ENCODE measurements at places on chromosomes 13 and 19.

DNA sequence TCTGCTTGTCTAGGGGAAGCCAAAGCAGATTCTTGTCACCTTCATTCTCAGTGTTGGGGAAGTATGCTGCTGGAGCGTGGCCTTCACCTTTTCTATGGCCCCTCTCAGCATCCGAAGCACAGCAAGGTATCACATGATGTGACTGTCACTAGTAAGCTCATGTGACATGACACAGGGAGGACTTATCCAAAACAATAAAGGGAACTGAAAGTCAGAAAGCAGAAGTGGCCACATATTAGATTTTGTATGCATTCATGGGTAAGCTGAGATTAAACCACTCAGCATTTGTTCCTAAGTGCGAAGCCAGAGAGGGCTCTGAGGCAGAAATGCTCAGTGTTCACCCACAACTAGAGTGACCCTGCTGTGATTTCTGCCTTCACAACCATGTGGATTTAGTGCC lies 72.8 kb upstream of the PCDH8 start:
- DNase-seq: no peak

GRCh38 chr19:33161201-33161600 lies 29.3 kb downstream of the WDR88 start:
- DNase-seq: no peak

- DNase-seq: no peak
These were observed 55.8 kb upstream of the OBI1 start for GRCh38 chr13:78714717-78715116.

DNA sequence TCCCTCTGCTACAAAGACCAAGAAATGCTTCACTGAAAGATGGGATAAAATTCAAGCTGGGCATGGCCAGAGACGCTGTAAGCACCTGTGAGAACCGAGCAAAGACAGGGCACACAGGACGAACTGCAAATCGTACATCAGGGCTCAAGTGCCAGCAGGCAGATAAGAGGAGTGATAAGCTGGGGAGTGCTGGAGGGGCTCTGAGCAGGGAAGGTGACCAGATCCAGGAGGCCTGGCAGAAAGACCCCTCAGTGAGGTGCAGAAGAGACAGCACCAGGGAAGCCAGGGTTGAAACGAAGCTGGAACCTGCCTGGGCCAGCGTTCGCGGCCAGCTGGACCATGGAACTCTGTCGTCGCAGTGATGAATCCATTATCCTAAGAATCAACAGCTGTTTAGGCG lies 10.2 kb downstream of the RAB20 start:
- no peak for DNase-seq

DNA sequence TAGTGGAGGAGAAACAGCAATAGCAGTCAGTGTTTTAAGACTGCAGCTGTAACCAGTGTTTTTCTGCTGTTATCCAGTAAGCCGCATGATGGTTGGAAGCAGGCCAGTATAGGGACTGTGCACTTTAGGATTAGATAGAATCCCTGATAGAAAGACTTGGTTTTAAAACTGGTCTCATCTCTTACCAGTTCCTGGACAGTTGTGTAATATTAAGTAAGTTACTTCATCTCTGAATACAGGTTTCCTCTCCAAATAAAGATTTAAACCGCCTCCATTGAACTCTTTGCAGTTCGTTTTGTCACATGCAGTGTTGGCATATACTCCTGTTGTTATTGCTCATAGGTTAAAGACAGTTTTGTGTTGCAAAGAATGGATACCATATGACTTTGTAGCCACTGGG lies 25.6 kb downstream of the URI1 start:
- no peak for DNase-seq

GRCh38 chr13:55263045-55263444 lies 1877.7 kb upstream of the PRR20A start:
- DNase-seq: no peak

DNA sequence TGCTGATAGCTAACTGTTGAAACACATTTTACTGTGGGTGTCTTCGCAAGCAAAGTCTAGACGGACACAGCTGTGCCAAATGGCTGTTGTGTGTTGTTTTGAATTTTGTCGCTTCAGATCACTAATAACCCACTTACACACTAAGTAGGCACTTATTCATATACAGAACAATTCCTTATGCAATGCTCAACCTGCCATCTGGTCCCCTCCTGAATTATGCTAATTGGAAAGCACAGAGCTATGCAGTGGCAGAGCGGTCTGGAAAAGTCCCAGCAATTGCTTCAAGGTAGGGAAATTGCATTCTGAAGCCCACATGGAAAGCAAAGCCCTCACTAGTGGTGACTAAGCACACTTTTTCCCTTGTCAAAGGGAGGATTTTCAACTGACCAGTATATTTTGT lies 69.9 kb downstream of the C13orf42 start:
- DNase-seq: no peak

GRCh38 chr13:74575729-74576125 lies 441.5 kb upstream of the KLF12 start:
- DNase-seq: peak; percentile 72

GRCh38 chr19:17414097-17414496 lies 5.8 kb upstream of the MVB12A start:
- no peak for DNase-seq

GRCh38 chr13:43835701-43836100 lies 43.8 kb downstream of the CCDC122 start:
- no peak for DNase-seq

- DNase-seq: no peak
These were observed 1379.0 kb upstream of the MIR17HG start for GRCh38 chr13:89968470-89968869.

DNA sequence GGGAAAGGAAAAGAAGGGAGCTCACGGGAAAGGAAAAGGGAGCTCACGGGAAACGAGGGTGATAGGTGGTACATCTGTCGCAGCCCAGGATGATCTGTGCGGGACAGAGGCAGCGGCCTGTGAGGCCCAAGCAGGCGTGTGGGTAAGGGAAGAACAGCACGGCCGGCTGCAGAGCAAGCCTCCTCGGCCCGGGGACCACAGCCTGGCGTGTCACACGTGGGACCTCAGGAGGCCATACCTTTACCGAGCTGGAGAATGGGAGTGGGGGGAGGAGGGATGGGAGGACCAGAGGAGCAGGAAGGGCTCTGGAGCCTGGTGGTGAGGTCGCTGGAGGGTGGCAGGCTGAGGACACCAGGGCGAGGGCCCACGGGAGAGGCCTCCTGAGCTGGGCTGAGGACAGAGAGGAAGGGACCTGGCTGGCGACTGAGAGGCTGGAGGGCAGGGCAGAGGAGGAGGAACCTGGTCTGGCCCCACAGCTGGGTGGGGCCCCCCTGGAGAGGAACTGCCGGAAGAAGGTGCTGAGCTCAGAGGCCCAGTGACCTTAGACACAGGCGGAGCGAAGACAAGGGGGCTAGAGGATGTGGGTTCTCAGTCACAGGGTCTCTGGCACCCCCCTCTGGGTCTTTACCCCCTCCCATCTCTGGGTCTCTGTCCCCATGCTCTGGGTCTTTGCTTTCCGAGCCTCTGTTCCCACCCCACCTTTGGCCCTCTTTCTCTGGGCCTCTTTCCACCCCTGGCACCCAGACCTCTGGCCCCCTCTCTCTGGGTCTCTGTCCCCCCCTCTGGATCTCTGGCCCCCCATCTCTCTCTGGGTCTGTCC lies 2.9 kb upstream of the FTL start:
- peak; percentile 61 for DNase-seq

- DNase-seq: no peak
These were observed 5.5 kb upstream of the WTIP start for GRCh38 chr19:34475975-34476594.

DNA sequence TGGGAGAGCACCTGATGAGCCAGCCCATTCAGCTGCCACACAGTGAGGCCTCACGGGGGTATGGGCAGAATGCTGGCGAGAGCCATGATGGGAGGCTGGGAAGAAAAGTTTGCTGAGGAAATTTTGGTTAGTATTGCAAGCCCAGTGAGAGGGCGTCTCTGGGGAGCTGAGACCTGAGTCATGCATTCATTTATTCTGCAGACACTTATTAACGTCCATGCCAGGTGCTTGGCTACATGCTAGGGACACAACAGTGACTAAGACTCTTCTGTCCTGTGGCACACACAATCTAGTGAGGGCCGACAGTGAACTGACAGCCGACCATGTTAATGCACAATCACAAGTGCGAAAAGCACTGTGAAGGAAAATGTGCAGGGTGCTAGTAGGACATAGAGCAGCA lies 27.2 kb downstream of the WDR62 start:
- no peak for DNase-seq

DNA sequence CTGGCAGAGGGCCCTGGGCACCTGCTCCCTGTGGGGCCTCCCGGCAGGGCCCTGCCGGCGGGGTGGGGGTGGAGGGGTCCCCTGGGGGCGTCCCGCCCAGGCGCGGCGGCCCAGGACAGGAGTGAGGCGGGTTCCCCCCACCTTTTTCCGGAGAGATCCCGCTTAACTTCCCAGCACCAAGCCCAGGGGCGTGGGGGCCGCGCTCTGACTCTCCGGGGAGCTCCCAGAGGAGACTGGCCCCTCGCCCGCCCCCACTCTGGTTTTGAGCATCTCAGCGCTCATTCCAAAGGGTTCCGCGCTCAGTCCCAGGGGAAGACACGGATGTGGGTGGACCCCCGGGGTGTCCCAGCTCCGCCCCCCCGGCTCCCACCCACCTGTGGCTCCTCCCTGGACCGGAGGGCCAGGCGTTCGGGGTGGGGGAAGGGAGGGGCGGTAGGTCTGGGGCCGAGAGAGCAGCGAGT lies 476 bp downstream of the C2CD4C start:
- DNase-seq: no peak

DNA sequence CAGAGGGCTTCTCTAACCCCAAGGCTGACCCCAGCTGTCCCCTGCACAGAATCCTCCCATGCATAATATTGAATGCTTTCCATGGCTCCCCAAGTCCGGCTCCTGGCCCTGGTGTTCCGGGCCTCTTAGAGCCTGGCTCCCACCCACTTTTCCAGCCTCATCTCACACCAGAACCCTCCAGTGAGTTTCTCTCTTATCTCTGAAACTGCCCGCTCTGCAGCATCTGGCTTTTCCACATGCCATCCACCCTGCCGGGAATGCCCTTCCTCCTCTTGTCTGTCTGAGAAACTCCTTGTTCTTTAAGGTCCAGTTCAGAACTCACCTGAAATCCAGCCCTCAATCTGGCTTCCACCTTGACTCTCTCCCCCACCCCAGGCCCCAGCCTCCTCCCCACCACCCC lies 6.8 kb downstream of the SYNGR4 start:
- no peak for DNase-seq

DNA sequence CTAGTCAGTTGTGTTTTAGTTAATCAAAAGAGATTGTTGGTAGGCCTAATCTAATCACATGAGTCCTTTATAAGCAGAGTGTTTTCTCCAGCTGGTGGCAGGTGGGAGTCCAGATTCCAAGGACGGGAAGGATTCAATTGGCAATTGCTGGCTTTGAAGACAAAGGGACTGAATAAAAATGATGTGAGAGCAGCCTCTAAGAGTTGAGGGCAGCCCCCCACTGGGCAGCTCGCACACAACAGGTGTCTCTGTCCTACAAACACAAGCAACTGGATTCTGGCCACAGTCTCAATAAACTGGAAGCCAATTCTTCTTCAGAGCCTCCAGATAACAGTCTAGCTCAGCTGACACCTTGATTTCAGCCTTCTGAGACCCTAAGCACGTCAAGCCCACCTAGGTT lies 915.2 kb downstream of the PCDH9 start:
- DNase-seq: no peak

- DNase-seq: no peak
These were observed 24.6 kb downstream of the ZNF813 start for GRCh38 chr19:53492153-53492552.

- DNase-seq: no peak
These were observed 665 bp downstream of the ZNF497 start for GRCh38 chr19:58361900-58362271.

DNA sequence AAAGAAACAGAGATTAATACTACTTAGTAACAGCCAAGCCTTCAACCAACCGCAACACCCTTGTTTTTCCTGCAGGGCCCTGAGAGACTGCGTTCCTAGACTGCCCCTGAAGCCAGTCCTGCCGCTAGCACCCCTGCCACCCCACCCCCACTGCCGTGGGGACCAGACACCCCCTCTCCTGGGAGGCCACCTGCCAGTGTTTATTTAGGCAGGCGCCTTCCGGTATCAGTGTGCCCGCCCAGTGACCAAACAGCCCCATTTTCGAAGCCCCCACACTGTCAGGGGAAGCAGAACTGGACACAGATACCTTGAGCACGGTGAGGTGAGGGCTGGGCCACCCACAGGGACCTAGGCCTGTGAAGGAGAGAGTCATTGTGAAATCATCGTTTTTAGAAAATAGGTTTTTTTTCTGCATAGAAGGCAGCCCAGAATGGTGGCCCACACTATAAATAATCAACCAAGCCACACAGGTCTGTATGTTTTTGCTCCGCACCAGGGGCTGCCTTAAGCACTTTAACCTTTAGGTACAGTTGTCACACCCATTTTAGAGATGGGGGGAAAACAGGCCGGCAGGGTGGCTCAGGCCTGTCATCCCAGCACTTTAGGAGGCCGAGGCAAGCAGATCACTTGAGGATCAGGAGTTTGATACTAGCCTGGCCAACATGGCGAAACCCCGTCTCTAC lies 3.5 kb upstream of the TLE5 start:
- DNase-seq: no peak

DNA sequence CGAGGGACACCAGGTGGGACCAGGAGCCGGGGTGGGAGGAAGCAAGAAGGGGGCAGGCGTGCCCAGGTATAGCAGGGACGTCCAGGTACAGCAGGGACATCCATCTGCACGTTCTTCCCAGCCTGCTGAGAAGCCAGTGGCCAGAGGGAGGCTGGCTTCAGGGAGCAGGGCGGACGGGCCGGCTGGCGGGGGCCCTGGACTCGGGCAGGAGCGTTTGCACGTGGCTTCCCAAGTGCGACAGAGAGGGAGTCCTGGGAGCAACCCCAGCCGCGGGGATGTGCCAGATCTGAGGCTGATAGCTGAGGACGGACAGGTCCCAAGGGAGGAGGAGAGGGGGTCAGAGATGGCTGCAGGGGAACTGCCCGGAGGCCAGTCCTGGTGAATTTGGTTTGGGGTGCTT lies 36.7 kb downstream of the MYO9B start:
- no peak for DNase-seq

DNA sequence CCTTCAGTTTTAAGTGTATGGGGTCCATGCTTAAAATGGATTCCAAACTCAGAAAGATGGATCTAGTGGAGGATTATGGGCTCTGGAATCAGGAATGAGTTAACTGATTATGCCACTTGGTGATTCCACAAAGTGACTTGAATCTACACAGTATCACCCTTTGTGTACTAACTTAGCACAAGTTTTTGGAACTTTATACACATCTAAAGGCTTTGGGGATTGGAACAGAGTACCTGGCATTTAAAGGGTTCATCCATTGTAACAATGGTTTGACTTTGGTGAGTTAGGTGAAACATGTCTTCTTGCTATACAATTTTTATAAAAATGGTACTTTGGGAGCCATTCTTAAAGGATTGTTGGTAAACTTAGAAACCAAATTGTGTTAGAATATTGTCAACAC lies 1.1 kb downstream of the RPL21 start:
- no peak for DNase-seq

- DNase-seq: no peak
These were observed 442 bp upstream of the RFC3 start for GRCh38 chr13:33817513-33817900.

DNA sequence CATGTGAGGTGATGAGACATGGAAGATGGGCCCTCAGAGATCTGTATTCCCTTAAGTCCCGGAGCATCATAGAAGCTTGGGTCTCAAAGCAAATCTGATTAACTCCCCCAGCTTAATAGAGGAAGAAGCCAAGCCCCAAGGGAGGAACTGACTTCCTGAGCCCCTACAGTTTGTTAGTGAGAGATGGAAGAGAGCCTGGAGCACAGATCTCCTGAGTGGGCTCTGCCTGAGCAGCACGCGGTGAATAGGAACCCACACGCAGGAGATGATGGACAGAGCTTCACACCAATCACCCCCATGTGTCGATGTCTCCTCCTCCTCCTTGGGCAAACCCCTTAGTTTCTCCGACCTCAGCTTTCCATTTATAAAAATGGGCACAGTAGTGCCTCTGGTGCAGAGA lies 50.1 kb upstream of the ATP12A start:
- DNase-seq: no peak

All from EL (cell line).